ENCODE measurements at places on chromosomes 12 and 14.

DNA sequence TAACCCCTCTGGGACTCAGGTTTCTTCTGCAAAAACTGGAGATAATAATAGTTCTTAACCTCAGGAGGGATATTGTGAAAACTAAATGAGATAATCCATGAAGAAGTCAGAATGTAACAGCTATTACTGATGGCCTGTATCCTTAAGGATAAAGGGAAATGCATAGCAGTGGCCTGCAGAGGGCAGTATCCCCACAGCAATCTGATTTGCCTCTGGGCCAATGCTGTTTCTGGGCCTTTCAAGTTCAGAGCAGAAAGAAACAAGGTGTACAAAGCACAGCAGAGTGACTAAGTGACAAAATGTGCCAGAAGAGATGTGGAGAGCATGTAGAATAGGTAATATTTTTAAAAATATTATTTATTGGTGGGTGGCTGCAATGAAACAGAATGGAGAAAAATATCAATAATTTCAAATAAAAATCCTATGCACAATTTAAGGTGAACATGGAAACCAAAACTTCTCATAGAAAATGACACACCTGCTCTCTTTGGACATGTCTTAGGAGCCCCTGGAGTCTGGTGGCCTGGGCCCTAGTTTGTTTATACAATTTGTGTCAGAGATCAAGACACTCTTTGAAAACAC lies 90.3 kb downstream of the C12orf75 start:
- DNase-seq, result peak; percentile 56

- no peak for DNase-seq
These were observed 38.9 kb upstream of the FUT8 start for GRCh38 chr14:65373671-65374039.

- peak; percentile 50 for DNase-seq
These were observed 24.3 kb upstream of the OR6J1 start for GRCh38 chr14:22668417-22668816.

GRCh38 chr12:122888232-122888752 lies 7.6 kb downstream of the VPS37B start:
- no peak for DNase-seq

- no peak for DNase-seq
These were observed 176.1 kb downstream of the ADGRD1 start for GRCh38 chr12:131129839-131130238.

GRCh38 chr12:25243680-25243990 lies 7.1 kb downstream of the KRAS start:
- no peak for DNase-seq

DNA sequence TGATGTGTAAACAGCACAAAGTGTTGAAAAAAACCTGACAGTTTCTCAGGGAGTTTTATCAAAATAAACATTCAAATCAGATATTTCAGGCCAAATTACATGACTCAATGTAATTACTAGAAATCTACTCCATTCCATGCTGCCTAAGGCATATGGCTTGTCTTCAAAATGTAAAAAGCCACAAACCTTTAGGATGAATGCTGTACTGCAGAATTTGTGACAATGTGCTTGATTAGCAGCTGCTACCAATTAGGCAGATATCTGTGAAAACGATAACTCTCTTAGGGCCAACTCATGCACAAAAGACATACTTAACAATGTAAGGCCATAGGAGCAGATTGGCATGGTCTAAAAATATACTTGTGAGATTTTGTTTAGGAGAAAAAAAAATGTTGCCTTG lies 267.0 kb downstream of the DACT1 start:
- no peak for DNase-seq

- no peak for DNase-seq
These were observed 22.4 kb downstream of the ENTPD5 start for GRCh38 chr14:73996731-73997107.

DNA sequence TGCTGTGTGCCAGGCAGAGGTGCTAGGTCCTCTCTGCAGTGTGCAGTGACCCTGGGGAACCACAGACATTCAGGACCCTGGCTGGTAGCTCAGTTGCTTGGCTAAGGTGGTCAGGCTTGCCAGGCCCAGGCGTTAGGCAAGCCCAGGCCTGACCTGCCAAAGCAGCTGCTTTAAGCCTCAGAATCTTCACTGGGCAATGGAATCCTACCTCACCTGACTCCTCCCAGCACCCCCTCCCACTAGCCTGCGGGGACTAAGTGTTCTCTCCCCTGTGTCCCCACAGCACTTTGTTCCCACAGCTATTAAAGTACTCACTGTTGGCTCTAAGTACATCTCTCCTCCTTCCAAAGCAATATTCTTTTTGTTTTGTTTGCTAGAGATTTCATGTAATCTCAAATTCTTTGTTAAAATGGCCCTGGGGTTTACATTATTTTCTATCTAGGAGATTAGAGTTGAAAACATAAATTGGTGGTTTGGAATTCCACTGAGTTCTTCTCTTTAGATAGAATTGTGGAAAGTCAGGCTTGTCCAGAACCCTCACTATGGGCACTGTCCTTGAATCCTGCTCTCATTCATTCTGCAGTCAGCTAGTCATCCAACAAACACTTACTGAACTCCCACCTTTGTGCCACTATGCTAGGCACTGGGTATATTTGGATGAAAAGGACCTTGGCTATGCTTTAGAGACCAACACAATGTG lies 44.4 kb downstream of the DGLUCY start:
- no peak for DNase-seq

GRCh38 chr14:22852940-22853767 lies 16.8 kb downstream of the MMP14 start:
- peak; percentile 84 for DNase-seq

- DNase-seq, result no peak
These were observed 3.2 kb upstream of the SYNE3 start for GRCh38 chr14:95519699-95520098.

DNA sequence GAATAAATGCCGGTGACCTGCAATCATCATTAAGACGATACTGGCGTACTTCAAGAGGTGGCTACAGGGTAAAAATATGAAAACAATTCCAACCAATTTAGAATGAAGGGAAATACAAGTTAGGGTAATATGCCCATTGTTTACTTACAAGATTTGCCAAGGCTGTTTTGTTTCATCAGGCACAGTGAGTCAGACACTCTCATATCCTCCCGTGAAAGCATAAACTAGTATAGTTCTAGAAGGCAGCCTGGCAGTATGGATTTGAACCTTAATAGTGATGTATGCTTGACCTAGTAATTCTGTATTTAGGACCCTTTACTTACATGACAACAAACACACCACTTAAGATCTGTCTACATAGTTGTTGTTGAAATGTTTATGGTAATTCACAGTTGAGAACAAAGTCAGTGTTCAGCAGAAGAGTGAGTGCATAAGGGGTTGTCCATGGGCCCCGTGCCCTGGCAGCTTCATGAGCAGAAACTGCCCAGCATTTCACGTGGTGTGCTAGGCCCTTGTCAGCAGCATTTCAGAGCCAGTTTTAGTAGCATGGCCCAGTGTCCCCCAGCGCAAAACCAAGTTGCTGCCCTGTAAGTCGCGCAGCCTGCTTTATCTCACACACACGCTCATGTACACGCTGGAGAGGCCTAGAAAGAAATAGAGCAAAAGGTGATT lies 80.8 kb downstream of the EP400 start:
- DNase-seq, result no peak

Measured in GM13977 (cell line).